ENCODE measurements at places on chromosomes 5 and 9.

GRCh38 chr9:34898846-34899245 lies 59.2 kb upstream of the PHF24 start:
- no peak for DNase-seq

DNA sequence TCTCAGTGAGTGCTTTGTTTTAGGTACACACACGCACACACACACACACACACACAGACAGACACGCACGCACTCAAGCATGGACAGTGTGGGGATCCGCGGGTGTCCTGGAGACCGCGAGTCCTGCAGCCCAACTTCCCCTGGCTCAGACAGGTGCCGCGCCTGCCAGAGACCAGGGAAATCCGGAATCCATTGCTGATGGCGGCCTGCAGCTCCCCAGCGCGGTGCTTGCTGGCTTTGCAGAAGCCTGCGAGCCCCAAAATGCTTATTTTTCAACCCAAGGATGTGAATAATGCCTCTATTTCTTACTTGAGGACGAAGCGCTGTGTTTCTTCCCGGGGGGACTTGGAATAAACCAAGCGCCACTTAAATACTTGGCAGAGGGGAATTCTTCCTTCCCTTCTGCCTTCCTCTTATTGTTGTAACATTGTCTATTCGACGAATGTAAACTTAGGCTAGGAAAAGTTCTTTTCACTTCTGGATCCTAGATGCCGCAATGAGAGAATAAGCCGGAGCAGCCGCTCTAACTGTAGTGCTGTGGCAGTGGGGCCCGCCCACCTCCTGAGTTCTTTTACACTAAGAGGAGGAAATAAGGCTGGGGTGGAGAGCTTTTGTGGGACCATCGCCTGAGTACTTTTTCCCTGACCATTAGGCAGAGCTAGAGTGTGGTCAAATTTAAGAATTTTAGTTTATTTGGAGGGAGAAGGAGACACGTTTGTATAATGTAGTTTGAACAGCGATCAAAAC lies 802 bp downstream of the ITGA2 start:
- peak; percentile 3 for DNase-seq

GRCh38 chr5:174188295-174188694 lies 142.8 kb downstream of the NSG2 start:
- DNase-seq, result no peak

- no peak for DNase-seq
These were observed 808 bp downstream of the SPOCK1 start for GRCh38 chr5:137498301-137498735.

DNA sequence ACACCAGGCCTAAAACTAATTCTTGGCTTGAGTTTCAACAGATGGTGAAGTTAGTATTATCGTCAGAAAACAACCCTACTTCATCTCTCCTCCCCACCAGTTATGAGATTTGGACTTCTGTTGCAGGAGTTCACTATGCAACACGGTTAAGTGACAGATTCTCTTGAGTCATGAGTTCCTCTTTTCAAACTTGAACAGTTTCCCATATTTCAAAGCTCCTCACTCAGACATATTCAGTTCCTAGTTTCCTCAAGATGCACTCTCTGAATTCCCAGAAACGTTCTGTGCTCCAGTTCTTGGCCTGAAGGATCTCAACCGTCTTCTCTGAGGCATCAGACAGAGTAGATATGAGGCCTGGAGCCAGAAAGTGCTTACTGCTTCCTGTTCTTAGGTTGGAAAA lies 7.3 kb upstream of the PTGER4 start:
- no peak for DNase-seq

- DNase-seq, result no peak
These were observed 474.2 kb upstream of the RIOK2 start for GRCh38 chr5:97657239-97657638.

DNA sequence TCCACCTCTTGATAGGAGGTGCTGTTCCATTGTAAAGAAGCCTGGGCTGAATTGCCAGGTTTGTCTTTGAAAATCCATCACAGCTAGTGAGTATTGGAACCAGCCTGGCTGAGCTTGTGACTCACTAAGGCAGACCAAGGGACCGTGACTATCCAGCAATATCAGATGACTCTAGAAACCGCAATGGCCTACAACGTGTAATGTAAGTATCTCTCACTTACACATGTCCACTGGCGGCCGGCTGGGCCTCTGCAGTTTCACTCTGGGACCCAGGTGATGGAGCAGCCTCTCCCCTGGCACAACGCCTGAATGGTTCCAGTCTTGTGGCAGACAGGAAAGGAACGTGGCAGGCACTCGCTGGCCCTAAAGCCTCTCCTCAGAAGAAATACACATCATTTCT lies 3.1 kb upstream of the HRH2 start:
- DNase-seq, result no peak

- DNase-seq, result no peak
These were observed 33.1 kb upstream of the SMARCA2 start for GRCh38 chr9:1982074-1982473.

DNA sequence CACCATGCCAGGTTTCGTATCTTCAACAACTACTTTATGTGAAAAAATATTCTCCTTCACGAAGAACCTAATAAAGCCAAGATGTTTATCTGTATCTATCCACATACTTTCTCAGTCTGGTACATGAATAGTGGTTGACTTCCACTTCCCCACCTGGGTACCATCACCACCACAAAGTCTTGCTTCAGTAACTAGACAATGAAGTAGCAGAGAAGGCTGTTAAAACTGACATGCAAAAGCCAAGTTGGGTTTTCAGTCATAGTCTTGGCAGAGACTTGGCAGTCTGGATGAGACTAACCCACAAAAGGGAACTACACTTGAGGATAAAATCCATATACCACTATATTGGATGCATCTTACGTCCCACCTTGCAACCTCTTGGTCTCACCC lies 5.0 kb downstream of the P4HA2 start:
- DNase-seq, result no peak

GRCh38 chr9:36140086-36141084 lies 3.9 kb downstream of the GLIPR2 start:
- peak; percentile 61 for DNase-seq

DNA sequence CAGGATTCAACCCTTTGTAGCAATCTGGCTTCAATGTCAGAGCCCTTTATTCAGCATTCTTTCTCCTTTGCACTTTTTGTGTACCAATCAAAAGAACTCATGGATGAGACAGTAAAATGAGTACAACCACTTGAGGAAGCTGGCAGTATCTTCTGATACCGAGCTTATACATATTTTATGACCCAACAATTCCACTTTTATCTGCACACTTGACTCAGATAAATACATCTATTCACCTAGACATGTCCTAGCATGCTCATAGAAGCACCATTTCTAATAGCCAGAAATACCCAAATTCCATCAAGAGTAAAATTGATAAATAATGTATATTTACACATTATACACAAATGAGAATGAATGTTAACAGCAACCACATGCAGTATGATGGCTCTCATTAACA lies 111.2 kb upstream of the PTGER4 start:
- DNase-seq, result no peak

- no peak for DNase-seq
These were observed 10.6 kb upstream of the TRPC7 start for GRCh38 chr5:136375920-136376319.

DNA sequence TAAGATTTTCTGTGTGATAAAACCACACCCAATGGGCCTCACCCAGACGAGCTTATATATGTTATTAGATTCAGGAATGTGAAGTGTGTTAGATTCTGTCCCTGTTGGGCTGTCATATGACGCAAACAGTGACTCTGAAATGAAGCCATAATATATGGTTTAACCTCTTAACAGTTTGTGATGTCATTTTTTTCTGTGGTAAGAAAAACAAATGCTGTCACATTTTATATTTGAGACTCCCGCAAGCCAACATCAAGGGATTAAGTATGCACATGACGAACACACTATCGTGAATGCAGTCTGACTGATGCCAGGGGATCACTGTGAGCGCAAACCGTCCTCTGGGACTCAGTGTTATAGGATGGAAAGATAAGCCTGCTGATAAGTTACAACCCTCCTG lies 321.7 kb downstream of the SH3GL2 start:
- DNase-seq, result no peak

DNA sequence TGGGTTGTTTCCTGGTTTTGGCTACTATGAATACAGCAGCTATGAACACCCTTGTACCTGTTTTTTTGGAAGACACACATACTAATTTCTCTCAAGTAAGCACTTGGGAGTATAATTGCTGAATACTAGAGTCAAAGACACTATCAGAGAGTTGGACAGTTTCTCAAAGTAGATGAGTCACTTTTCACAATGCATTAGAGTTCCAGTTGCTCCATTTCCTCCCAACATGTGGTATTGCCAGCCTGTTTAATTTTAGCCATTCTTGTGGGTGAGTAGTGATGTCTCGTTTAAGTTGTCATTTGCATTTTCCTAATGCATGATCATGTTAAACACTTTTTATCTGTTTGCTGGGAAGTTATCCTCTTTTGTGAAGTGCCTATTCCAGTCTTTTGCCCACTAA lies 81.6 kb upstream of the GDNF start:
- no peak for DNase-seq

GRCh38 chr9:27118916-27119315 lies 9.9 kb downstream of the TEK start:
- no peak for DNase-seq

DNA sequence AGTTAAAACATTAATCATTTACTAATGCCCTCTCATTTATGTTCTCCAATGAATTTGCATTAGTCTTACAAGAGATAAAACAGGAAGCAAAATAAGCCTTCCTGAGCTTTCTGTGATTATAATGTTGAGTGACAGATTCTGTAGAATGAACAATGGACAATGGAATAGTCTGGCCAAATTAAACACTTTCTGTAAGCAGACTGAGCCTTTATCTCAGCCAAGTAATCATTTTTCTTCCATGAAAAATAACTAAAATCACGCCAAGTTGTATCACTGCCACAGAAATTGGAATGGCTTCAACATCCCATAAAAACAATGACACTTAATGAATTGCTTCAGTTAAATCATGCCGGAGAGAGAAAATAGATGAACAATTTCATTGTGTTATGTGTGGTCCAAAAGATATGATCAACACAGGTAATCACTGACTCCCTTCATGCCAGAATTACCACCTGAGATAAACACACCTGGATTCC lies 63.0 kb downstream of the TSSK1B start:
- DNase-seq, result no peak

DNA sequence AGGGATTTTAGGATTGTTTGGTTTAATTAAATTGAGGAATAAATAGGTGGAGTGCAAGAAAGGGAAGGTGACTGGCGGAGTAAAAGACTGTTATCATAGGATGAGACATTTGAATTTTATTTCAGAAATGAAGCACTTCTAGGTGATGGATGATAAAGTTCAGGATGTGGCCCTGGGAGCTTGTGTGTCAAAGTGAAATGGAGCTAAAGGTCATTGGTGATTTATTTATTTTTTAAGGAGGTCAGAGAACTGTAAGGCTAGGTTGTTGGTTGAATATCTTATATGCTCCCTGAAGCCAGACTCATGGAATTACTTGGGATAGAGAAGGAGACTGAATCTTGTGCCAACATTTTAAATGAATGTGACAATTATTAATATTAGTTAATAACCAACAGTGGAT lies 40.5 kb downstream of the PBX3 start:
- DNase-seq, result no peak

- DNase-seq, result no peak
These were observed 325.8 kb downstream of the PRR16 start for GRCh38 chr5:120789918-120790317.

DNA sequence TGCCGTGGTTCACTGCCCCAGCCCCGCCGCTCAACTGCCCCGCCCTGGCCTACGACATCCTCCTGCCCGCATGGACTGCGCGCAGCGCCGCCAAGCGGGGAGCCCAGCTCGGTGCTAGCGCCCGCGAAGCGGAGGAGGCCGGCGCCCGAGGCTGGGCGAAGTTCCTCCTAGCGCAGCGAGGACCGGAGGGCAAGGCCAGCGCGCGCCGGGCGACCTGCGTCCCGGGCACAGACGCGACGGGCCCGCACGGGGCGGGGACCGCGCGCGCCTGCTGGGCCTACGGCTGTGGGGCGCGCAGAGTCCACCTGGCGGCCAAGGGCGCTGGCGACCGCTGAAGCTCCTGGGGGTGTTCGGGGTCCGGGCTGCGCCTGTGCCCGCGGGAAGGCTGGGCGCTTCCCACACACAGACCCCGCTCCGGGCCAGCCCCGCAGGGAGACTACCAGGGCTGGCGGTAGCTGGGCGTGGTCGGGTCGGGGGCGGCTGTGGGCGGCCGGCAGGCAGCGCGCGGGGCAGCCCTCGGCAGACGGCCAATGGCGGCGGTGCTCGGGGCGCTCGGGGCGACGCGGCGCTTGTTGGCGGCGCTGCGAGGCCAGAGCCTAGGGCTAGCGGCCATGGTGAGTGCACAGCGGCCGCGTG lies at the start of gene PCBD2:
Gene PCBD2 (plus strand): TSS at position 522 of the 636 bp plus-strand sequence. CDS start 9 bp downstream, at position 531.
- peak; percentile 93 for DNase-seq

Measured in CD4-positive, alpha-beta T cell treated with Interferon gamma for 1 hour (primary cell).